ENCODE measurements at places on chromosomes 6 and 20. TPM values are rescaled to one million over a fixed set of nuclear protein-coding genes. Genes with fewer than 3 reads are reported as not detected.

The FAM120B gene
- total RNA-seq, result 35.4 TPM

- no peak overlapping the region for H3K27ac ChIP-seq
- no peak for DNase-seq
- H3K36me3 ChIP-seq, result no peaks in the 10 kb centered on the region
- peaks cover 7% of the 10 kb centered on the region for H3K4me1 ChIP-seq
- H3K27me3 ChIP-seq, result no peaks in the 10 kb centered on the region
Measured at GRCh38 chr20:11355345-11355744, 562.3 kb upstream of the BTBD3 start.

DNA sequence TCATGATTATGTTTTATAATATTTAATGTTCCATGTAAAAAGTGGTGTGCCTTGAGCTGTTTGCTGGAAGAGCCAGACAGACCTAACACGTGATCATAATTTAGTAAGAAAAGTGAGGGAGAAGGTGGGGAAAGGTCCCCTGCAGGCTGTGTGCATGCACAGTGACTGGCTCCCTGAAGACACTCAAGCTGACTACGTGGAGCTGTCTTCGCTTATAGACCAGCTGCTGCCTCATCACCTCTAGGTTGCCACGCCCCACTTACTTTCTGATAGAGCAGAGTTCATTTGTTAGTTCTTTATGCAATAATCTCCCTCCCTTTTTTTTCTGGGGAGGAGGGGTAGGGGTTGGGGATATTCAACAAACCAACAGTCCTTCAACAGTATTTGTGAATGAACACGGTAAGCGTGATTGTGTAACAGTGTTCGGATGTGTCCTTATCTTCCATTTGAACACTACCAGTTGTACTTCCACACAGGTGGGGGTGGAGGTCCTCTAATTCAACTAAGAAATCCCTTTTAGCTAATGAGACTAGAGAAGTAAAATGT is 157.3 kb downstream of the BACH2 start:
- H3K27me3 ChIP-seq, result no peaks in the 10 kb centered on the region
- peaks cover 17% of the 10 kb centered on the region for H3K4me1 ChIP-seq
- H3K27ac ChIP-seq, result no peak overlapping the region
- no peak overlapping the region for H3K4me3 ChIP-seq

DNA sequence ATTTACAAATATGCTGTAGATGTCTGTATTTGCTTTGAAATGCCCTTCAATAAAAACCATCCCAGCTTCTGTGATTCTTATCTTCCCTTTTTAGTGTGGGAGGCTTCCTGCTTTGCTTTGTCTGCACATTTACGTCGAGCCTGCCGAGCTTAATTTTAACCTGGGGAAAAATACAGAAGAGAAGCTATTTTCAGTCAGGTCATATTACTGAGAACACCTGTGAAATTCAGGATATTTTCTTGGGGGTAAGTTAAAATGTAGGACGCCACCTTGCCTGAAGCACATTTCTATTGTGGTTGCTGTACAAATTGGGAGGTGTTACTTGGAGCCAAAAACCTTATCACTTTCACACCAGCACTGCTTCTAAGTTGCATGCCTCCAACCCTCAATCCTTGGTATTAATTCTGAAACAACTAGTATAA is 43.6 kb upstream of the FUCA2 start:
- H3K36me3 ChIP-seq, result no peaks in the 10 kb centered on the region
- no peaks in the 10 kb centered on the region for H3K27me3 ChIP-seq
- no peak for DNase-seq
- H3K4me3 ChIP-seq, result no peak overlapping the region
- H3K27ac ChIP-seq, result no peak overlapping the region

DNA sequence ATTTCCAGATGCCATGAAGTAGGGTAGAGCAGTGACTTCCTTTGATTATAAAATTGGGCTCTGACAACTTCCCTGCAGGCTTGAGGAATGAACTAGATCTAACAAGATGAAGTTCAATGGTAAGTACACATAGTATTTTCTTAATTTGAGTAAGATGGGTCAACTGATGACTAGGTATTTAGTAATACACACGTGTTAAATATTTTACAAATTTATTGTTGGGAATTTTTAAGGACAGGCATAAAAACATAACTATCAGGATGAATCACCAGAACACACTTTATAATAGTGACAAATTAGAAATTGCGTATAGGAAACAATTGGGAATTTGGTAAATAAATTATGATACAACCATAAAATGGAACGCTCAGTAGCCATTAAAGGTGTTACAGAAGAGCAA is 762.4 kb upstream of the SLC35B3 start:
- no peaks in the 10 kb centered on the region for H3K4me1 ChIP-seq
- DNase-seq, result no peak
- H3K27ac ChIP-seq, result no peak overlapping the region
- H3K27me3 ChIP-seq, result no peaks in the 10 kb centered on the region

- no peaks in the 10 kb centered on the region for H3K36me3 ChIP-seq
- no peak overlapping the region for H3K4me3 ChIP-seq
- no peak for DNase-seq
- no peaks in the 10 kb centered on the region for H3K27me3 ChIP-seq
- H3K4me1 ChIP-seq, result no peaks in the 10 kb centered on the region
Measured at GRCh38 chr20:62466072-62466760, 9.6 kb downstream of the GATA5 start.

The PSORS1C2 gene
- total RNA-seq, result not detected

GRCh38 chr20:49594143-49594930 is 26.4 kb upstream of the PTGIS start:
- no peaks in the 10 kb centered on the region for H3K36me3 ChIP-seq
- H3K4me3 ChIP-seq, result no peak overlapping the region
- peaks cover 6% of the 10 kb centered on the region for H3K4me1 ChIP-seq
- no peaks in the 10 kb centered on the region for H3K27me3 ChIP-seq

The TRIM31 gene
- not detected for total RNA-seq

The TBX18 gene
- 50.2 TPM for total RNA-seq

The KCNK17 gene
- total RNA-seq, result not detected

The OTOR gene
- not detected for total RNA-seq

GRCh38 chr20:11041396-11041795 is 367.6 kb upstream of the JAG1 start:
- H3K27ac ChIP-seq, result no peak overlapping the region
- no peak overlapping the region for H3K4me3 ChIP-seq
- no peak for DNase-seq
- no peaks in the 10 kb centered on the region for H3K4me1 ChIP-seq
- no peaks in the 10 kb centered on the region for H3K27me3 ChIP-seq
- no peaks in the 10 kb centered on the region for H3K36me3 ChIP-seq

The SRSF12 gene
- total RNA-seq, result under 0.01 TPM

The SLC22A7 gene
- not detected for total RNA-seq

DNA sequence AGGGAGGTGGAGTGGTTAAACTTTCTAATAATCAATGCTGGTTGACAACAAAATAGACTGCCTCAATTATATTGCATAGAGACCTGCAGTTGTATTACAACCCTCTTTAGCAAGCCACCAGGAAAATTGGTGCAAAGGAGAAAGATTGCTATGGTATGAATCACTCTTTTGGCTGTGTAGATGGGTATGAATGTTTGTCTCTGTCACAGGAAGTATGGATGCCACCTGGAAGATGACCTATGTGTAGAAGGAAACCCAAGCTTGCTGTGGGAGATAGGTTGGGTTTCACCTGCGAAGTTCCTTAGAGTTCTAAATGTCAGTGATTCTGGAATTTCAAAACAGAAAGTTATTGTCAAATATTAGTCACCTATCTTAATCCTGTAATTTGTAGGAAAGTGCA is 134.6 kb downstream of the SOBP start:
- no peaks in the 10 kb centered on the region for H3K36me3 ChIP-seq
- no peak for DNase-seq
- no peaks in the 10 kb centered on the region for H3K4me1 ChIP-seq
- no peak overlapping the region for H3K27ac ChIP-seq

GRCh38 chr6:169229615-169230321 is 23.9 kb downstream of the THBS2 start:
- H3K36me3 ChIP-seq, result no peaks in the 10 kb centered on the region
- no peaks in the 10 kb centered on the region for H3K27me3 ChIP-seq
- DNase-seq, result no peak
- H3K4me1 ChIP-seq, result no peaks in the 10 kb centered on the region
- H3K4me3 ChIP-seq, result no peak overlapping the region
- peak overlapping the region; percentile 73 for H3K27ac ChIP-seq

GRCh38 chr20:59139998-59140397 is 23.6 kb upstream of the ZNF831 start:
- no peak overlapping the region for H3K4me3 ChIP-seq
- H3K27ac ChIP-seq, result no peak overlapping the region
- H3K27me3 ChIP-seq, result no peaks in the 10 kb centered on the region
- DNase-seq, result no peak

- H3K27me3 ChIP-seq, result no peaks in the 10 kb centered on the region
- H3K27ac ChIP-seq, result peak overlapping the region; percentile 86
- no peak for DNase-seq
- H3K4me3 ChIP-seq, result peak overlapping the region; percentile 61
Measured at GRCh38 chr6:154508573-154509375, 1.7 kb downstream of the CNKSR3 start.

DNA sequence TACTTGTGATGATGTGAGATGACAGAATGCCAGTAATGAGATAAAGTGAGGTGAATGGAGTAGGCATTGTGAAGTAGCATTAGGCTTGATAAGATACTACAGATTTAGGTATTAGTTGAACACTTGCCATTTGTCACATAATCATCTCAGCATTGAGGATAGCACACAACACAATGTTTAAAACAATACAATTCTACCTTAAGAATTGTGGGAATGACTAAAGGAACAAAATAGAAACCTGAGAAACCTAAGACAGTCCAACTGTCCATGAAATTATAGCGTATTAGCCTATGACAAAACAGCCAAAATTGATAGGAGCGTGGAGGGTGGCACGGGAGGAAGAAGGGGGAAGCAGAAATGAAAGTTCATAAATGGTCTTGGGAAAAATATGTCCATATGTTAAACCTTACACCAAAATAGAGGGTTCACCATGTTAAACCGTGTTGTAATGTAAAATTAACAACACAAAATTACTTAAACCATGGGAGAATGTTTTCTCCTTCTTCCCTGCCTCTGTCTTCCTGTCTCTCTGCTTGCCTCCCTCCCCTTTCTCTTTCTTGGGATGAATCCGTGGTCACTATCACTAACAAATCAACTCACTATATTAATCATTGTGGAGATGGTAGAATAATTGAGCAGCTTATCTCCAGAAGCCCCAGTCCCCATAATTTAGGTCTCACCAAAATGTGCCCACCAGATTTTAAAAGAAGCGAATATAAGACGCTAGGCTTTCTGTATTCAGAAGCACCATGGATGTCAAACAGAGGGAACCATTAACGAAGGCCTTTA is 33.0 kb upstream of the HFE start:
- H3K36me3 ChIP-seq, result no peaks in the 10 kb centered on the region
- peak overlapping the region; percentile 96 for H3K27ac ChIP-seq
- peak overlapping the region; percentile 92 for H3K4me3 ChIP-seq
- DNase-seq, result no peak
- H3K27me3 ChIP-seq, result no peaks in the 10 kb centered on the region
- peaks cover 19% of the 10 kb centered on the region for H3K4me1 ChIP-seq

The ZNF337 gene
- total RNA-seq, result 17.9 TPM

The BMP2 gene
- total RNA-seq, result 20.4 TPM

- DNase-seq, result no peak
- no peaks in the 10 kb centered on the region for H3K27me3 ChIP-seq
- H3K36me3 ChIP-seq, result no peaks in the 10 kb centered on the region
- H3K27ac ChIP-seq, result no peak overlapping the region
Measured at GRCh38 chr6:33910594-33910993, 106.8 kb upstream of the MLN start.

The NKX2-4 gene
- not detected for total RNA-seq

DNA sequence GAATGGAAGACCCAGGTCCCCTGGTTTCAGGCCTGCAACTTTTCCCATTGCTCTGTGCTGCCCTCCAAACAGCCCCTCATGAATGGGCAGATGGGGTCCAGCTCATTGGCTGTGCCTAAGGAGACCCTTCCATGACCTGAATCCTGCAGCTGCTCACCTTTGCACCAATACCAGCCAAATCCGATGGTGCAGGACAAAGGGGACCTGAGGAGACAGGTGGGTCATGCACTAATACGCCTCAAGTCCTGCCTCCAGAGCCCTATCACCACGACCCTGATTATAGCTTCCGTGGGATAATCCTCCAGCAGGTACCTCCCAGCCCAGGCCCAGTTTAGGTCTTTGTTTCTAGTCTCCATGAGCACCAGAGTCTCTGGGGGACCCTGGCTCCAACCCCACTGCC is 16.8 kb downstream of the TREM1 start:
- H3K4me1 ChIP-seq, result no peaks in the 10 kb centered on the region
- no peaks in the 10 kb centered on the region for H3K36me3 ChIP-seq
- H3K27ac ChIP-seq, result no peak overlapping the region
- no peak overlapping the region for H3K4me3 ChIP-seq

GRCh38 chr20:45052698-45053429 is 48.1 kb downstream of the KCNS1 start:
- H3K27me3 ChIP-seq, result no peaks in the 10 kb centered on the region
- peaks cover 6% of the 10 kb centered on the region for H3K36me3 ChIP-seq
- DNase-seq, result no peak
- H3K4me1 ChIP-seq, result peaks cover 34% of the 10 kb centered on the region
- no peak overlapping the region for H3K4me3 ChIP-seq

DNA sequence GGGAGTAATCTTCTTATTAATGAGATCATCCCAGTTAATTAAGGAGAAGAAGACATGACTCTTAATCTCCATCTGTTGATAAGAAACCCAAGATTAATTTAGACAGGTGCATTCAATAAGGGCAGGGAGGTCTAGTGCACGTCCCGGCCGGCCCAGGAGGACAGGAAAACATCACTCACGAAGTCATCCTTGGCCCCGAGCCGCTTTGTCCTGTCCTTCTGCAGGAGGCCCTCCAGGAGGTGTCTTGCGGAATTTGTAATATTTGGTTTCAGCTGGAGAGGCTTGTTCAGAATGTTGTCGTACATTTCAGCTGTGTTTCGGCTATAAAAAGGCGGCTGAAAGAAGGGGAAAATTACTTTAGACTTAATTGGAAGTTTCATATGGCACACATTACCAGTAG is 118.4 kb upstream of the SLC2A12 start:
- H3K36me3 ChIP-seq, result no peaks in the 10 kb centered on the region
- DNase-seq, result no peak
- peaks cover 13% of the 10 kb centered on the region for H3K4me1 ChIP-seq
- no peak overlapping the region for H3K27ac ChIP-seq
- no peaks in the 10 kb centered on the region for H3K27me3 ChIP-seq
- peak overlapping the region; percentile 18 for H3K4me3 ChIP-seq

The RHAG gene
- 0.59 TPM for total RNA-seq
